ENCODE measurements at places on chromosomes 5 and 9.

GRCh38 chr5:43156388-43156787 is 35.6 kb upstream of the NIM1K start:
- ATAC-seq: no peak

GRCh38 chr5:139660105-139660922 is 12.2 kb downstream of the CXXC5 start:
- ATAC-seq: peak; percentile 75

GRCh38 chr5:57486027-57486602 is 3.5 kb upstream of the ACTBL2 start:
- ATAC-seq: no peak

GRCh38 chr9:125541840-125542243 is 165.2 kb downstream of the MAPKAP1 start:
- ATAC-seq: no peak

DNA sequence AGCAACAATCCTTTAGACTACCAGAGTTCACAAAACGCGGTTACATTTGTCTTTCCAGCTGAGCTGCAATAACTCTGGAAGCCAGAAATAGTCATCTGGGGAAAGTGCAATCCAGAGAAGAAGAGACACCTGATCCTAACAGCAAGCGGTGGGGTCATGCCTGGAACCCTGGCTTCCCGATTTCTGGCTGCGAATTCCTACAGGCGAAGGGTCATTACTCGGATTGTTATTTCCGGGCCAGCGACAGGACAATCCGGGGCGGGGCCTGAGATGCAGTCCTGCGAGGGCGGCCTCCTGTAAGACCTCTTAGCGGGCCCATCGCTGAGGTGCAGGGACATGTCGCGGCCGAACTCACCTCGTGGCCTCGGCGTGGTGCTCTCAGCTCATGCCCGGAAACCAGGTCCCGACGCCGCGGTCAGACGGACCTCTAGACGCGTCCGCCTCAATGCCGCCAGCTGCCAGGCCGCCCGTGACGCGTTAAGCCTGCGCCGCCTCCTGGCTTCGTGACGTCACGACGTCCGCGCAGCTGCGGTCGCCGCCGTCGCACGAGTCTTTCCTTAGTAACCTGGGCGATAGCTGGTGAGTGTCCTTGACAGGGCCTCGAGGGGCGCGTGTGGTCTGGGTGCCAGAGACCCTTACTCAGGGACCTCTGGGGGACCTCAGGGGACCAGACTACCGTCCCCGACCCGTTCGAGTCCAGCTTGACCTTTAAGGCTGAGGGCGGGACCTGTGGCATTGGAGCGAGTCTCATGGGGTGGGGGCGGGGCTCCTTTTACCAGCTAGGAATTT is at the start of the genes MRRF and RBM18:
MRRF (plus strand) TSS at position 523 of the 789 bp plus-strand sequence. CDS start 6,010 bp downstream, outside the sequence.
RBM18 (minus strand) TSS at position 481 of the 789 bp plus-strand sequence. CDS start 3,348 bp downstream, outside the sequence.
- ATAC-seq: peak; percentile 95

DNA sequence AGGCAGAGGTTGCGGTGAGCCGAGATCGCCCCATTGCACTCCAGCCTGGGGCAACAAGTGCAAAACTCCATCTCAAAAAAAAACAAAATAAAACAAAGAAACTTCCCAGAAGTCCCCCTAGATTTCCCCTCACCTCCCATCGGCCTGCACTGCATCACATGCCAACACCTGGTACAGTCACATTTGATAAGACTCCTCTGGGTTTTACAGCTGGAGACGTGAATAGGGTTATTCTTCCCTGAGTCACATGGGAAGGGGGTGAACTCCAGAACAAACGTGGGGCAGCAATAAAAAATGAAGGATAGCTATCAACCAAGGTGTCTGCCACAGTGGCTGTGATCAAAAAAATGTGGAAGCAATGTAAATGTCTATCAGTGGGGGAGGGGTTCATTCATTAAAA is 26.0 kb downstream of the SPRY4 start:
- ATAC-seq: no peak

DNA sequence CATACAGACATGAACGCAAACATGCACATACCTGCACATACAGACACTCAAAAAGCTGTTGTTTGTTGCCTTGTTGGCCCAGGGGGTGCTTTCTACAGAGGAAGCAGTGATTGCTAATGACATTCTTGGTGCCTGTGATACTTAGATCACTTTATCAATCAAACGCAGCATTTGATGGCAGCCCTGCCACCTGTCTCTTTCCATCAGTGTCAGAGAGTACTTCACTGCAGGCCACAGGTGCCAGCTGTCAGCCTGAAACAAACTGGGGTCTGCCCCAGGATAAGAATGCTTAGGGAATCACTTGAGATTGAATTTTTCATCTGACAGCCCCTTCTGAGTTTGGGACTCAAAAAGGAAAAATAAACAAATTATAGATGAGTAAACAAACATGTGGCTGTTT is 388.9 kb upstream of the SGCD start:
- ATAC-seq: no peak

Measured in esophagus mucosa (tissue), 1 donor.